Stimulated activated CD8-positive, alpha-beta memory T cell treated with anti-CD3 and anti-CD28 coated beads, Interleukin-4, amount 100 ng/mL, for 48 hours (primary cell): ENCODE measurements at places on chromosomes 1 and 21.

DNA sequence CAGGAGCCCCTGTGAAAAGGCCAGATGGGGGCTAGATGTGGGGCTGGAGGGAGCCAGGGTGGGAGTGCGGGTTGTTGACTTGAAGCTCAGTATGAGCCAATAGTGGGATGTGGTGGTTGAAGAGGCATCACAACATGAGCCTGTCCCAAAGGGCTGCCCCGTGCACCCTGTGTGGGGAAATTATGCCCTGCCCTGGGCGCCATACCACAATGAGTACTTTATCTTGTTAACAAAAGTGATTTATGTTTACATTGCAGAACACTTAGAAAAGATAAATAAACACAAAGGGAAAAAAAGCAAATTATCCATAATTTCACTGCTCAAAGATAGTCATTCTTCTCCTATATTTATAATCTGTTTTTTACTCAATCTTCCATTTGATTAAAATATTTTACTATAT, 1.6 kb upstream of the NFASC start:
- no peak for DNase-seq

- no peak for DNase-seq
These were observed 6.9 kb upstream of the TNNT2 start for GRCh38 chr1:201384406-201384782.

DNA sequence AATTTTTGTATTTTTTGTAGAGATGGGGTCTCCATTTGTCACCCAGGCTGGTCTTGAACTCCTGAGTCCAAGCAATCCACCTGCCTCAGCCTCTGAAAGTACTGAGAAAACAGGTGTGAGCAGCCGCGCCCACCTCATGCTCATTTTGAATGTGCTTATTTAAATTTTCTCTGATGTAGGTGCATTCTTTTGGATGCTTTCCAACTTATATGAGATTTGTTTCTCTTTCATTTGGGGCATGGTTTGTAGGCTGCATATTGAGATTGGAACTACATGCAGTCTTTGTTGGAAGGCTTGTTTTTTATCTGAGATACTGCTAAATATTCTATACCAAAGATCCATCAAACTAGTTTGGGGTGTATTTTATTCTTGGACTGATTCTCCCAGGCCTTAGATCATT, 81.0 kb upstream of the IVNS1ABP start:
- DNase-seq, result no peak

DNA sequence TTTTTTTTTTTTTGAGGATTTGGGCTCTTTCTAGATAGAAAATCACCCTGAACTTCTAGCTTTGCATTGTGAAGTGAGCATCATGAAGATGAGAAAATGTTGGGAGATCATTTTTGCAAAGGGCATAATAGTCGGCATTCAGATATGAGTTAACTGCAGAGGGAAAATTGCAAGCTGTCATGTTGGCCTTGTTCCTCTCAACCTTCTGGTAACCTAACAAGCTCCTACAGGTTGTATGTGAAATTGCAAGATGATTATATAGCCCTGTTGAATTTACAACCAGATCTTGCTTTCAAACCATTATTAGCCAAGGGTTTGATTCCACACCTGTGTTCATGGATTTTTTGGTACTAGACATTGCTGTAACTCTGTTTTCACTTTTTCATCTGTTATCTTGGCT, 2.2 kb downstream of the ELOA start:
- no peak for DNase-seq

GRCh38 chr21:35587841-35588380, 472.4 kb downstream of the SETD4 start:
- no peak for DNase-seq

DNA sequence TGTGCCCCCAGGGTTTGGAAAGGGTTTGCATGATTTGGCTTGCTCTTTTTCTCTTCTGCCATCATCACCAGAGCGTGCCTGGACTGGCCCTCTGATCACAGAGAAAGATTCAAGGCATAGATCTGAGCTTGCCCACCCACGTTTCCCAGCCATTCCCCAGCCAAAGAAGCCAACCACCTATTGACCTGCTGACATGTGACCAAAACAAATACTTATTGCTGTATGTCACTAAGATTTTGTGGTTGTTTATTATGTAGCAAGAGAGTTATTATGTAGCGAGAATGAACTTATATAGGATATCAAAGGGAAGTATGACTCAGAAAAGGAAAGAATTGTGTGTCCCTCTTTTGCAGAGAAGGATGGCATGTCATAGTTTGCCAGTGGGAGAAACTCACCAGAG, 59.9 kb downstream of the UBE2U start:
- DNase-seq, result no peak

- DNase-seq, result no peak
These were observed 1.0 kb upstream of the TMEM61 start for GRCh38 chr1:54979327-54979891.

DNA sequence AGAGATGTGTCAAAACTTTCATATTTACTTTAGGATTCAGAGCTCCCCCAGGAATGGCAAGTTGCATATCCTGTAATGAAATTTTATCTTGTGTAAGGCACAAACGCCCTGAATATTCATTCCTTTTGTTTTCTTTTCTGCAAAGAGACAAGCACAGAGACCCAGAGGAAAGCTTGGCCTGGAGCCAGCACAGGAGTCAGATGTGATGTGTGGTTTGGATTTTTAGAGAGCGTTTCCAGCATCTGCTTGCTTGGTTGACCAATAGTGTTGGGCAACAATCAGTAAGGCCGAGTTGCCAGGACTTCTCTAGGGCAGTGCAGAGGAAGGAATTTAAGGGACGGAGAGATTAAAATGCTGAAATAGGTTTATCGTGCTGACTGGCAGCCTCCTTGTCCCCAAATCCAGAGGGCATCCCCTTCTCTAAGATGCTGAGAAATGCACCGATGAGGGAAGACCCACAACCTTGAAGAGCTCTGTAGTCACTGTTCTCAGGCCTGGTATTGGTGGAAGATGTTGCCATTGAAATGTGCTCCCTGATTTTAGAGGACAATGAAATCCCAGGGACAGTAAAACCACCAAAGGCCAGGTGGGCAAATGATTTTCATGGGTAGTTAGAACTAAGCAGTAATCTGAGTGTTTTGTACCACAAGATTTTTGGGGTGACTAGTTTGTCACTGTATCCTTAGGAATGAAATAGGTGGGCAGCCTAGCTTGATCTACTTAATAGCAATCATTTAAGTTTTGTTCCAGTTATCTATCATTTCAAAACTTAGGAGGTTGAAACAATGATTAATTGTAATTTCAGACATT, 37.9 kb upstream of the RHOU start:
- DNase-seq, result no peak

- DNase-seq, result no peak
These were observed 57.9 kb downstream of the FMN2 start for GRCh38 chr1:240149484-240150094.

DNA sequence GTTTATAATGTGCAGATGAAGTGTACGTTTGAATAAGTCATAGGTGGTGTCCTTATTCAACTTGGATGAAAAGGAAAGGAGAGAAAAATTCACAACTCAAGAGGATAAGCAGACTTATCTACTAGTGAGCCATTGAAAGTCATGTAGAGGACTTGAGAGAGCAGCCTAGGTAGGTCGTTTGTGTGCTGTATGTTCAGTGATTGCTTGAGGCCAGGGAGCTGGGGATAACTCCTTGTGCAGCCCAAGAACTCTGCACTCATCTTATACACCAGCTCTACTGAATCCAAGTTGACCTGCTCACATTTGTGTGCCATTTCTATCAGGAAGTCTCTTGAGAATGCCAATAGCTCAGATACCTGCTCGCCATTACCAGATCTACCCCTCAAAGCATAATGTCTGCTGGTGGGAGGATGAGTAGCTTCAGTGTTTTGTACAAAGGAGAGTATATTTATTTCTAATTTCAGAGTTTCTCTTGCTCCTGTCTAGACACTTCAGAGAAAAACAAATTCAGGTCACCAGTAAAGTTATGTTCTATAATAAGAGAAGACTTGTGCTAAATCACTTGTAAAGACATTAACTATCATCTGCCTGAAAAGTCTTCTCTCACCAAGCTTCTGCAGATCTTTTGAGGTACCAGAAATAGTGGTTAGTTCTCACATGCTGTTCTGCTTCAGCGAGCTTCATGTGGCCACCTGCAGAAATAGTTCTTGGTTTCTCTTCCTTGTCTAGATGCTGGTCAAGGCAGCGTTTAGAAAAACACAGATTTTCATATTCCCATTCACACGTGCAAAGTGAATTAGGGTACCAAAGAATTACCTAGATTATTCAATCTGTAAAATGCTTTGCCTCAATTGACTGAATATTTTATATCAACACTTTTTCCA, 10.8 kb downstream of the S1PR1 start:
- DNase-seq, result no peak
